ENCODE measurements at places on chromosomes 16 and 17.

GRCh38 chr16:55136356-55137150 is 187.4 kb upstream of the IRX6 start:
- no peak for DNase-seq

DNA sequence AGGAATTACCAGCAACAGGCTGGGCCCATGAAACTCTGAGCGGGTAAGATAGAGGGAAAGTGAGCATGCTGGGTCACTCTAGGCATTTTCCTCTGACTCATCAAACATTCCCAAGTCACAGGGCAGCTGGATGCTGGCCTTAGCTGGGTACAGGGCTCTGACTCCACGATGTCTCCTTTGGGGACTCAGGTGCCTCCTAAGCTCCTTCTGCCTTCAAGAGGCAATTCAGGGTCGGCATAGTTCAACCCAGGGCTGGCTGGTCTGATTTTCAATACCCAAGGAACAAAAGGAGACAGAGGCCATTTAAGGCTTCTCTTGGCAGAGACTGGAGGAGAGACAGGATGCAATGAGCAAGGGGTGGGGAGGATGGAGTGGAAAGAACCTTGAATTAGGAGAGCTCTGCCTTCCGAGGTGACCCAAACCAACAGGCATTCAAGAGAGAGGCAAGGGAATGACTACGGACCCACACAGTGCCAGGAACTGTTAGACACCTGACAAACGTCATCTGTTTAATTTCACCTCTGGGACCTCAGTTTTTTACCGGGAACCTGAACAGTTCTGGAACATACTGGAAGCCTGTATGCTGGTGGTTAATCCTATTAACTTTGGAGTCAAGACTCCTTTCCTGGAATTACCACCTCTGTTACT is 910 bp downstream of the WBP2 start:
- DNase-seq, result peak; percentile 80

GRCh38 chr16:74315059-74315458 is 18.4 kb downstream of the PSMD7 start:
- no peak for DNase-seq

DNA sequence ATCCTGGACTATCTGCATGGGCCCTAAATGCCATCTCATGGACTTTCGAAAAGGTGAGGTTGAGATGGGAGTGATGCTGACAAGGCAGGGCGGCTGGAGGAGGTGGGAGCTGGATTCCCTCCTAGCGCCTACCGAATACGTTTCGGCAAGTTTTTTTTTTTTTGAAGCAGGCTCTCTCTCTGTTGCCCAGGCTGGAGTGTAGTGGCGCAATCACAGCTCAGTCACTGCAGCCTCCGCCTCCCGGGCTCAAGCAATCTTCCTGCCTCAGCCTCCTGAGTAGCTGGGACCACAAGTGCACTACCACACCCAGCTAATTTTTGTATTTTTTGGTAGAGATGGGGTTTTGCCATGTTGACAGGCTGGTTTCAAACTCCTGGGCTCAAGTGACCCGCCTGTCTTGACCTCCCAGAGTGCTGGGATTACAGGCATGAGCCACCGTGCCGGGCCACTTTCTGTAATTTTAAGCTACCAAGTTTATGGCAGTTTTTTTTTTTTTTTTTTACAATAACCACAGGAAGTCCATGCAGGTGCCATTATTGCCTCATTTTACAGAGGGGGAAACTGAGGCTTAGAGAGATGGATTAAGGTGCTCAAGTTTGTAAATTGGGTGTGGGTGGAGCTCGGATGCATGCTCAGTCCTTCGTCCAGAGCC is 246.4 kb downstream of the PRKCA start:
- DNase-seq, result peak; percentile 25

- DNase-seq, result no peak
These were observed 80.9 kb upstream of the MTMR4 start for GRCh38 chr17:58595194-58595792.

GRCh38 chr16:11412175-11412904 is 67.1 kb downstream of the RMI2 start:
- no peak for DNase-seq

- no peak for DNase-seq
These were observed 63.0 kb downstream of the PPM1E start for GRCh38 chr17:58818654-58819053.

GRCh38 chr17:29565643-29566472 is 979 bp downstream of the ABHD15 start:
- DNase-seq, result peak; percentile 14

DNA sequence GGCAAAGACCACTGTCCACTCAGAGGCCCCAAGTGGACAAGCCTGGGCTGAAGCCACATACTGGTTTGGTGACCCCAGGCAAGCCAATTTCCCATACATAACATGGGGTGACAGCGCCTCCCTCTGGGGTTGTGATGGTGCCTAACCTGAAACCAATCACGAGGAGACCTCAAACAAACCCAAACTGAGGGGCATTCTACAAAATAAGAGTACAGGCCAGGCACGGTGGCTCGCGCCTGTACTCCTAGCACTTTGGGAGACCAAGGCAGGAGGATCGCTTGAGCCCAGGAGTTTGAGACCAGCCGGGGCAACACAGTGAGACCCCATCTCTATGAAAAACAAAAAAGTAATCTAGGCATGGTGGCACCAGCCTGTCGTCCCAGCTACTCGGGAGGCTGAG is 3.6 kb downstream of the P2RX5 start:
- DNase-seq, result no peak

DNA sequence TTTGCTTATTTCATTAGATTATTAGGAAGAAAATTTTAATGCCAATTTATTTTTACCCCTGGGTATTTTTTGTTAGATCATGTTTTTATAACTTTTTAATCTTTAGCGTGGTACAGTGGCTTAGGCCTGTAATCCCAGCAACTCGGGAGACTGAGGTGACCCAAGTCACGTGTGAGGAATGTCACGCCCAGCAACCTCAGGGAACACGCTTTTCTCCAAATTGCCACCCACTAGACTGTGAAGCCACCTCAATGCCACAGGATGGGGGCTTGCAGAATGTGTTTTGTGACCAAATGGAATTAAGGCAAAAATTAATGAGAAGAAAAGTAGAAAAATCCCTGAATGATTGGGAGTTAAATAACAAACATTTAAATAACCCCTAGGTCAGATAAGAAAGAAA is 141.8 kb downstream of the LAT start:
- no peak for DNase-seq
